HT-29 (cell line): ENCODE measurements at places on chromosomes 7 and 10. TPM values are rescaled to one million over a fixed set of nuclear protein-coding genes. Genes with fewer than 3 reads are reported as not detected.

Gene PLPP4
- total RNA-seq = not detected in 2 replicates

Gene MBL2
- total RNA-seq = not detected in 2 replicates

Gene MOGAT3
- total RNA-seq = 6.7 and 8.2 TPM in 2 replicates

Gene SRRM3
- 0.05 TPM in 1 of 2 replicates, not detected in the other for total RNA-seq

Gene UCN3
- total RNA-seq = 0.36 and 0.60 TPM in 2 replicates

Gene HTR5A
- not detected in 2 replicates for total RNA-seq

Gene RADIL
- not detected in 2 replicates for total RNA-seq

Gene SLC13A1
- total RNA-seq = not detected in 2 replicates

Gene FAM25G
- not detected in 2 replicates for total RNA-seq

Gene BNIP3
- not detected in 2 replicates for total RNA-seq

Gene ADAM12
- total RNA-seq = not detected in 2 replicates

Gene DPP6
- total RNA-seq = not detected in 2 replicates

Gene LRRC18
- total RNA-seq = not detected in 2 replicates

Gene NANOS1
- total RNA-seq = 3.1 and 4.8 TPM in 2 replicates

Gene SMKR1
- 2.9 and 3.5 TPM in 2 replicates for total RNA-seq

Gene PDZD7
- total RNA-seq = 6.3 and 7.4 TPM in 2 replicates

Gene MMD2
- total RNA-seq = not detected in 2 replicates

Gene IQCE
- total RNA-seq = 23.1 and 24.7 TPM in 2 replicates

Gene PRPS1L1
- total RNA-seq = not detected in 2 replicates

Gene LRWD1
- total RNA-seq = 73.6 and 81.2 TPM in 2 replicates

Gene RHBDD2
- total RNA-seq = 53.8 and 58.7 TPM in 2 replicates

Gene AVL9
- total RNA-seq = 46.6 and 51.5 TPM in 2 replicates

Gene LRCH4
- 58.1 and 72.9 TPM in 2 replicates for total RNA-seq

Gene USP6NL
- total RNA-seq = 16.9 and 18.6 TPM in 2 replicates

Gene CASTOR2
- 5.3 and 12.0 TPM in 2 replicates for total RNA-seq

Gene SFTPA1
- total RNA-seq = not detected in 2 replicates
